Mammary epithelial cell (primary cell): ENCODE measurements at places on chromosomes 4 and X. TPM values are rescaled to one million over a fixed set of nuclear protein-coding genes. Genes with fewer than 3 reads are reported as not detected.

- no peak for DNase-seq
Measured at GRCh38 chrX:127190381-127190780, 370.9 kb downstream of the PRR32 start.

NHSL2 gene
- 0.43 TPM in 1 of 2 replicates, not detected in the other for total RNA-seq

GRCh38 chr4:165360041-165360695 is 18.6 kb upstream of the CPE start:
- DNase-seq, result no peak

DNA sequence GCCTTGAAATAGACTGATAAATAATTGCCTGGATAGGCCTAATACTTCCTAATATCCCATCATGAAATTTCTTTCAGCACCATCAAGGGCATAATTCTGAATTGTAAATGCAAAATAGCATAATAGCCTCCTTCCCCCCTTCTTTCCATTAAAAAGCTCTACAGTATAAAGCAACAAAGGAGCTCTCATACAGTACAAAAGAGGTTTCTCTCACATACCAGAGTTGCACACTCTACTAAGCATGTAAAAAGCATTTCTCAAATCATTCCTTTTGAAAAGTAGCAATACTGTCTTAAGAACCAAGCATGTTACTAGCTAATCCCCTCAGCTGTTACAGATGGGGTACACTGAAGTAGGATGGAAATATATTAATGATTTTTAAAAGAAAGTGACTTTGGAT is 509.0 kb downstream of the KLHL13 start:
- DNase-seq, result no peak

DNA sequence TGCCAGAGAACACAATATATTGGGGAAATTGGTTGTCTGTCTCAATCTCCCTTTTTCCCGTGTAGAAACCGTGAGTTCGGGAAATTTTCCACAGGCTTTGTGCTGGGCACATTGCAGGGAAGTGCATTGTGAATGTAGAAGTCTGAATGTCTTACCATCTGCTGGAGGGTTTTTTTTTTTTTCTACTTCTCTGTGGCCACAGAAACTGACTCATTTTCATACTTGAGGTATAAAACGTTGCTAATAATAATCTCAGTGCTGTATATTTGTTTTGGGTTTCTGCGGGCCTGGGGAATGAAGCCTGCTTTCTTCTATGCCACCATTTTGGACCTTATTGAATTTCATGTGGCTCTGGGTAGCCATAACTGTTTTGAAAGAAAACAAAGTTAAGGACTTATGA is 1001.2 kb downstream of the STIM2 start:
- peak; percentile 39 for DNase-seq

- DNase-seq, result no peak
Measured at GRCh38 chrX:41599507-41599906, 89.3 kb upstream of the GPR34 start.

GRCh38 chrX:39112143-39112542 is 310.9 kb downstream of the MID1IP1 start:
- peak; percentile 62 for DNase-seq

- no peak for DNase-seq
Measured at GRCh38 chrX:57573754-57574153, 18.1 kb upstream of the ZXDB start.

GRCh38 chr4:110840221-110840654 is 217.4 kb upstream of the PITX2 start:
- no peak for DNase-seq

- no peak for DNase-seq
Measured at GRCh38 chr4:53924333-53925049, 139.9 kb downstream of the CHIC2 start.

DNA sequence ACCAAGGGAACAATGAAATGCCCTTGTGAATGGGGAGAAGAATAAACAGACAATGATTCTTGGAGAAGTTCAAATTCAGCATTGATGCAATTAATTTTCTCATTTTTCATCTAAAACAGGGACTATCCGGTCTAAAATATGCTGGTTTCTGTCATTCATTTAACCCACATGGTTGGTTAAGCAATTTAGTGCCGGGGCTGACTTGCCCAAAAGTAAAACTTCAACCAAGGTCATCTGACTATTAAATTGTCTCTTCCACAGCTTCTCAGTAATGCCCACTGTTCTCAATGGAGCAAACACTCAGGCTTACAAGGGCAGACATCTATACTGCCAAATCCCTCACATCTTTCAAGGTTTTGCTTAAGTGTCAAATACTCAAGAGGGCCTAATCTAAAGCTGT is 51.3 kb downstream of the ANXA10 start:
- no peak for DNase-seq

DNA sequence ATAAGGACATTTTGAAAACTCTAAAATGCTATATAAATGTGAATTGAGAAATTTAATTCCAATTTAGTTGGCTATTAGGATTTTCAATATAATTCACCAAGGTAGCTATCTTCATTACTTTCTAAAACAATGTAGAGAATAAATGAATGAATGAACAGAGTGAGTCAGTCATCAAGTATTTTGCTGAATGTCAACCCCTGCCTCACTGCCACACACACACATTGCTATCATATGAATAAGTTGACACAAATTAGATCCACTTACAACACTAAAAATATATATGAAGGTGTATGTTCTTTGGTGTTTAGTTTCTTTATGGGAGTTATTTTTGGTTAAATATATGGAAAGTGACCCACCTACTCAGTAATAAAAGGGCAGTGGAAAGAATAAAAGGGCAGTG is 141.4 kb upstream of the SMIM10 start:
- peak; percentile 11 for DNase-seq

SGMS2 gene
- 48.1 and 63.4 TPM in 2 replicates for total RNA-seq

CRMP1 gene
- 0.14 TPM in 1 of 2 replicates, not detected in the other for total RNA-seq

DNA sequence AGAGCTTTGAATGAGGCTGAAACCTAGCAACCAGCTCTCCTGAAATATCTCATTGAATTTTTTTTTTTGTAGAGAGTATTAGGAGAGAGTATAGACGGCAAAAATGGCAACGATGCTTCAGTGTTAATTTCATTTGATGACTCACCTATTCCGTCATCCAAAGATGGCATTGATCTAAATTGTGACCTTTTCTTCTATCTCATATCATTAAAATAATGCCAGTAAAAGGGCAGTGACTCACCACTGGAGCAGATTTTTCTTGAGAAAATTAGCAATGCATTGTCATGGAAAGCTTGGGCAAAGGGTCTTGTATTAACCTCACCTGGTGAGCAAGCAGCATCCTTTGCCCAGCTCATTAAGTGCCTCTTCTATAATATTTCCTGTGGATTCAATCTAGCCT is 19.6 kb downstream of the VMA21 start:
- no peak for DNase-seq

- DNase-seq, result no peak
Measured at GRCh38 chr4:73139991-73140390, 70.5 kb upstream of the COX18 start.

GRCh38 chr4:166045457-166045856 is 172.4 kb downstream of the TLL1 start:
- no peak for DNase-seq

DNA sequence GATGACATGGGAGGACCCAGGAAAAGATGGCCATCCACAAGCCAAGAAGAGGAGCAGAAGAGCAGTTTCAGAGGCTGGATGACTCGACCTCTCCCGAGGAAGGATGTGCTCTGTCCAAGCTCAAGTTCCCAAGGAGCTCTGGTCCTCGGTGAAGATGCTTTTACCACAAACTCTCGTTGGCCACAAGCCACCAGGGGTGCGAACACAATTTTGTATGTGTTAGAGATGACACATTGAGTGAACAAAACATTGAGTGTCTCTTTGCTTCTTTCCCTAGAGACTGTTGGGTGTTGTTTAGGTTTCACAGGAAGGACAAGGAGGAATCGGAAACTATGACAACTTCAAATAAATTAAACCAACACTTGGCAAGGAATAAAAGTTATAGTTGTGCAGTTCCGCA is 26.3 kb downstream of the FGFBP1 start:
- no peak for DNase-seq

SOD3 gene
- total RNA-seq, result 0.17 TPM

TMEM31 gene
- not detected in 2 replicates for total RNA-seq

PPP4R3C gene
- total RNA-seq, result not detected

DNA sequence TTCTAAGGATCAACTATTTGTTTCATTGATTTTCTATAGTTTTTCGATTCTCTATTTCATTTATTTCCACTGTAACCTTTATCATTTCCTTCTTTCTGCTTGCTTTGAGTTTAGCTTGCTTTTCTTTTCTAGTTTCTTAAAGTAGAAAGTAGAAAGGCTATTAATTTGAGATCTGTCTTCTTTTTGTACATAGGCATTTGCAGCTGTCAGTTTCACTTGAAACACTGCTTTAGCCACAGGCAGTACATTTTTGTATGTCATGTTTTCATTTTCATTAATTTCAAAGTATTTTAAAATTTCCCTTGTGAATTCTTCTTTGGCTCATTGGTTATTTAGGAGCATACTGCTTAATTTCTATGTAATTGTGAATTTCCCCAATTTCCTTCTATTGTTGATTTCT is 152.2 kb downstream of the SH3KBP1 start:
- no peak for DNase-seq

DNA sequence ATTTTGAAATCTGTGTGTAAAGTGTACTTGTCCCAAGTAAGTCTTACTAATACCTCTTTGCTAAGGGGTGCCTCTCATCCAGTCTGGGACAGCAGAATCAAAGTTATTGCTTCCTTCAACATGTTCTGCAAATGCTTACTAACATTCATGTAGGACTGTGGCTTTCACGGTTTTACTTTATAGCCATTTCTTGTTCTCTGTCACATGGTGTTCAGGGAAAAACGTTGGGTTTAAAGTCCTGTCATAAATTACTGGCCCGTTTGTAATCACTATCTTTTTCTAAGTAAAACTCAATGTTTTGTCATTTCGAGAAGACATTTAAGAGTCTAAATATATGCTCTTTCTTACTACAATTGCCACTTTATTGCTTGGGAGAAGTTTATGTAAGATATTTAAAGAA is 321.1 kb downstream of the STIM2 start:
- DNase-seq, result no peak

BMP3 gene
- not detected in 2 replicates for total RNA-seq

VSIG1 gene
- total RNA-seq, result 3.5 and 3.6 TPM in 2 replicates

- DNase-seq, result no peak
Measured at GRCh38 chr4:1967512-1968149, 41.1 kb downstream of the NELFA start.

GRCh38 chr4:152126238-152126637 is 365.4 kb upstream of the GATB start:
- no peak for DNase-seq

DNA sequence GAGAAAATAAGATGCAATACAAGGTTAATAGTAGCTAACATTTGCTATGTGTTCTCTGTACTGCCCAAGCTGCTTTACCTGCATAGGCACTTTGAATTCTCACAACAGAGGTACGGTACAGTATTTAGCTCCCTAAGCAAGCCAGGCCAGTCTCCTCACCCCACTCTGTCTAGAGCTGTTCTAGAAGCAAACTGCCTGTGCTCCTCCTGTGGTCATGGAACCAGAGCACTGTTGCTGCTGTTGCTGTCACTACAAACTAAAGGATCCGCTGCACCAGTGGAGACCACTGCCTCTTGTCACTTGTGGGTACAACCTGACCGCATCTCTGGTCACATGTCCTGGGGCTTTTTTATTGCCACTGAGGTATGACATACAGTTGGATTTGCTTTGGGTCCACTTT is 19.6 kb downstream of the ZNF330 start:
- no peak for DNase-seq

- DNase-seq, result no peak
Measured at GRCh38 chr4:145182222-145182621, 1.8 kb upstream of the OTUD4 start.
